Activated gamma-delta T cell (primary cell): ENCODE measurements at places on chromosomes 6 and 20.

- DNase-seq: no peak
Observed at GRCh38 chr20:31580706-31581105, 24.4 kb upstream of the ID1 start.

DNA sequence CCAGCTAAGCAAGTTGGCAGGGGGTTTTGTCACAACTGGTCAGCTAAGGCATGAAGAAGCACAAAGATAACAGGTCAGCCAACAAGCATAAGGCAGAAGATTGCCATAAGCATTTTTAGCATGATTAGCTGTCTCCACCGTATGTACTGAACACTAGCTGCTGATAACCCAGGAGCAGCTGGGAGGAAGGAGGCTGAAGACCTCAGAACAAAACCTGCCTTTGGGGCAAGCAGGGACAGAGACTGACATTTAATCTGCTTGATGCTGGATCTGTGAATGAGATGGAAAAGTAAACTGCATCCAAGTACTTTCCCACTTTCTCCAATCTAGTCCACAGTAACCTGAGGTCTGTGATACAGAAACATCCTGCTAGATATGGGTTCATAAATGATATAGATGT is 353.0 kb upstream of the MAP3K7 start:
- DNase-seq: no peak

DNA sequence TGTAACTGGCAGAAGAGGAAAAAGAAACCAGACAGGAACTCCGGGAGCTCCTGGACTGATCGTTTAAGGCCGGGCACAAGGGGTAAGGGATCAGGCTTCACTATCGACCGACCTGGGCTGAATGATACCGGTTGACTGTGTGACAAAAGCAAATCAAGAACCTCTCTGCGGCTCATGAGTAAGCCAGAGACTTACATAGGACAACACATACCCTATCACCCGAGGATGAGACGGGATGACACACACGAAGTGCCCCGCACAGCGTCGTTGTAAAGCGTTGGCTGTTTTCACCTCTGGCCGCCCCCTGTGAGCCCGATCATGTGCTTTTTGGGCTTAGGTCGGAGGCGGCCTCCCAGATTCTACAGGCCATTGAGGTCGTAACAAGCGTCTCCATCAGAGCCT is 695 bp upstream of the TGIF2 start:
- DNase-seq: peak; percentile 27

DNA sequence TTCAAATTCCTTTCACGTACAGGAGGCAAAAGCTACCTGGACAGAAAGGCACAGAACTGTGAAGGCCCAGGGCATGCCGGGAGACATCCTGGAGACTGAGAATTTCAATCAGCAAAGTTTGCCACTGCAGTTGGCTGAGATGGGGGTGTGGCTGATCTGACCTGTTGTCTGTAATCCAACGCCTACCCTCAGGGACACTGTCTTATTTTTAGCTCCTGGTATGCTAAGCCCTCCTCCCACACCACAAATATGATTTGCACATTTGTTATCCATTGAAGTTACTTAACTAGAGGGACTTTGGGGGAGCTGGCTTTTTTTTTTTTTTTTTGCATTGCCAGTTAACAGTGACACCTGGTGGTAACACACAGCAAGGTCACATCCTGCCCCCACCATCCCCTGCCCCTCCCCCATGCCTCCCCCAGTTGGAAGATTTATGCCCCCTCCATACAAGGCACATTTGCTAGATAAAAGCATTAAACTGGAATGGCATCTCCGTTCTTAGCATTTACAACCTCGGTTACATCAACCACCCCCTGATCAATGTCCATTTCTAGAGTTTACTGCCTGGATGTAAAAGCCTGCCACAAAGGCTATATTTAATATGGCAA is 40.4 kb downstream of the TTI1 start:
- no peak for DNase-seq

DNA sequence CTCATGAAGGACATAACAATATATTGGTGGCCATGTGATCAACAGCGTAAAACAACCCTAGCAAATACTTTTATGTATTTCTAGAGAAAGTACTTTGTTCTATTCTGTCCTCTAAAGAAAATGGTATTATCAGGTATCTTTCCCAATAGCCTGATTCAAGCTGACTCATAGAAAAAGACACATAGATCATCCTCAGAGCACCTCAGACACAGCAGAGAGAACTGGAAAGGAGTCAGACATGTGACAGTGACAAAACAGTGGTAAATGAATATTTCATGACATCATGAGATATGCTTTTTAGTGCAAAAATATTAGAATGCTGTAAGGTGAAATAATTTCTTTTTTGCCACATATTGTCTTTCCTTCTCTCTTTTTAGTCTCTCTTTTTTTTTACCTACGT is 1355.0 kb upstream of the MAP3K7 start:
- no peak for DNase-seq

DNA sequence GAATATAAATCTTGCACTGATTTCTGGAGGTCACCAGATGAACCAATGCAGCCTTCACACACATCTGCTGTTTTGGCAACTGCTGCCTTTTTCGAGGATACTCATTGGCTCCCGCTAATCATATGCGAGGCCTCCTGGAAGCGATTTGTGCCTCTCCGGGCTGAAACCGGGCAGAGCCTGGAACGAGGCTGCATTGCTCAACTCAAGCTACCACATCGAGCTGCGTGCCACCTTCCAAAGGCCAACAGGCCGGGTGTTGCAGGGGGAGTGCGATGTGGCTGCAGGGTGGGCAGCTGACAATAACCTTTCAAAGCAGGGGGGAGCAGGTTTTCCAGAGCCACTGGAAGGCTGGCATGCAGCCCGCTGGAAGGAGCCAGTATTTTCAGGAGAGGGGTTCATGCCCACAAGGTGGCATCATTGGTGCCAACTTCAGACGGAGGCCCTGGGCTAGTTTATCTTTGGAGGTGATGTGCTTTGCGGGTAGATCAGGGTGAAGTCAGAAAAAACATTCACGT is 122.6 kb upstream of the IFNGR1 start:
- no peak for DNase-seq

DNA sequence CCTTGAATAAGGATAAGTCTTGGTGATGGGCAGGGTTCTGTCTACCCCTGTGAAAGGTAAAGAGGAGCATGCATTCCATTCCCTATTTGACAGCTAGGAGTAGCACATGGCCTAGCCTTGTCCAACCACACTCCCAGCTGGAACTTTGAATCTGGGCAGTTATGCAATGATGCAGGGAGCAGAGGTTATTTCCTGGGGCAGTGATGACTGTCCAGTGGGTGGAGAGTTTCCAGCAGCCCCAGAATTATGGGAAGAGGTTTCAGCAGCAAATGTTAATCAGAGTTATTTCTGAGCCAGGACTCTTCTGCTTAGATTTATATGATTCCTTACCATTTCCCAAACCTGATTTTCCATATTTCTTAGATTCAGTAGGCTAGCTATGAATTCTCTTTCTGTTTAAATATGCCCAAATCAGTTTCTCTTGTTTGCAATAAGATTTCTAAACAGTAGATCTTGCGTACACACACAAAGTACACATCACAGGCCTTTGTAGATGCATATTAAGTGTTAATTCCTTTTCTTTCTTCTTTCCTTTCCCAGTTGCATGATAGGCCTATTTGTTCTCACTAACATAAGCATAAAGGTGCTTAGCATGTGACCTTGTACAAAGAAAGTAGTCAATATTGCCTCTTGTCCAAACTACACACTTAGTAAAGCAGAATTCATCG is 17.3 kb upstream of the TXLNB start:
- no peak for DNase-seq

GRCh38 chr6:84877515-84878210 is 113.3 kb upstream of the TBX18 start:
- no peak for DNase-seq

DNA sequence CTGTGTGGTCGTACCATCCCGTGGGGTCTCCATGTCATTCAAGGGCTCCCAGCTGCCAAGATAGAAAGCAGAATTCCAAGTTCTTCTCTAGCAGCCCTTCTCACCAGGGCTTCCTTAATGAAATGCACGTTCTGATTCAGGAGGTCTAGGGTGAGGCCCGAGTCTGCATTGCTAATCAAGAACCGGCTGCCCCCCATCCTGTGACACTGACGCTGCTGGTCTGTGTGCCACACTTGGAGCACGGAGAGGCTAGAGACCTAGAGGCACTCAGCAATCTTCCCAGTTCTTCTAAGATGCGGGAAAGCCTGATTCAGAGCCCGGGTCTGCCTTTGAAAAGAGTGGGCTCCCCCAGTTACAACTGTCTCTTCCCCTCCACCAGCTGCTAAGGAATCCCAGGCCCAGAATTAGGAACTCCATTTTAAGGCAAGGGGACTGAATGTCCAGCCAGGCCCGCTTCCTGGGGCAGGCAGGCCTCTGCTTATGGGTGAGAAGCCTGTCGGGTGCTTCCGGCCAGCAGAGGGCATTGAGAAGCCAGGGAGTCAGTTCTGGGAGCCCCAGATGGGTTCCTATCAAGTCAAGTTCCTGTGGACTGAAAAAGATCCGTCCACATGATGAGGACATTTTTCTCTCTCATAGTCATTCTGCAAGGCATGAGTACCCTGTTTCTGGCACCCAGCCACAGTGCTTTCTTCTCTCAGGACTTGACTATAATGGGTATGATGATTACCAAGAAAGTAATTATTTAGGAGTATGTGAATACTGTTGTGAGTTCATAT is 69.8 kb upstream of the RIN2 start:
- DNase-seq: no peak

DNA sequence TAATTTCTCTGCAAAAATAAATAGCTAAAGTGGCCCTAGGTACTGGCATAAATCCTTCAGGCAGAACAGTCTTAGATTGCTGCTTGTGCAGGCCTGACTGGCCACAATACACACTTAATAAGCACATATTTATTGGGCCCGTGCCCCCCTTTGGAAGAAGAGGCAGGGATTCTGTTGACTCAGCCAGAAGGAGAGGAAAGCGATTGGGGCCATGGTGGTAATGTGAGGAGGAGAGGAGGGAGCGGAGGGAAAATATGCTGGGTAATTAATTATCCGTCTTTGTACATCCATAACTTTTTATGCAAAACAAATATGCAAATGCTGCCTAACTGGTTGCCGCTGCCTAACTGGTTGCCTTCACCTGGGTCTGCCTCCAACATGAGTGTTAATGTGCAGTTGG is 36.2 kb downstream of the CD40 start:
- DNase-seq: no peak

GRCh38 chr6:31765910-31766794 is 3.7 kb downstream of the SAPCD1 start:
- DNase-seq: no peak

DNA sequence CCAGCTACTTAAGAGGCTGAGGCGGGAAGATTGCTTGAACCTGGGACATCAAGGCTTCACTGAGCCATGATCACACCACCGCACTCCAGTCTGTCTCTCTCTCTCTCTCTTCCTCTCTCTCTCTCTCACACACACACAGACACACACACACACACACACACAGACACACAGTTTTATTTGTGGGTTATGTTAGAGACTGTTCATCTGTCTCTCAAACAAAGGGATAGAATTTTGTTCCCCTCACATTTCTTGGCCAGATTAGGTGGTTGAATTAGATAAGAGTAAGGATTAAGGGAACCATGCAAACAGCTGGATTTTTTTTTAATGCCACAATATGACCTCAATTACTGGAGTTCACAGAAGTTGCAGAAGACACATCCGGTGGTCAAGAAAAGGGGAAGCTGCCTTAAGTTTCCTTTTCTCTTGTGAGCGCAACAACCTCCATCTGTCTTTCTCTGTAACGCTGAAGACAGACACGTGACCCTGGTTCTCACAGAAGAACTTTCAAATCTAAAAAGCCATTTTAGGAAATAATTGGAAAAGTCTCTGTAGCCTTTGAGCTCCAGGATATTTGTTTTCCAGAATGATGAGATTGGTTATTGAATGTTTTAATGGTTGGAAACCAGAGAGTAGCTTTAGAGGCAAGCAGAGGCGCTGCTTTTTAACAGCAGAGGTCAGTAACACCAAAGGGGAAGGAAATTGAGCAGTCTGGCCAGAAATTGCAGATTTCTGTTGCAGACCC is 32.9 kb upstream of the LGSN start:
- DNase-seq: no peak

- DNase-seq: no peak
Observed at GRCh38 chr6:33317419-33317668, 200 bp downstream of the ZBTB22 start.

DNA sequence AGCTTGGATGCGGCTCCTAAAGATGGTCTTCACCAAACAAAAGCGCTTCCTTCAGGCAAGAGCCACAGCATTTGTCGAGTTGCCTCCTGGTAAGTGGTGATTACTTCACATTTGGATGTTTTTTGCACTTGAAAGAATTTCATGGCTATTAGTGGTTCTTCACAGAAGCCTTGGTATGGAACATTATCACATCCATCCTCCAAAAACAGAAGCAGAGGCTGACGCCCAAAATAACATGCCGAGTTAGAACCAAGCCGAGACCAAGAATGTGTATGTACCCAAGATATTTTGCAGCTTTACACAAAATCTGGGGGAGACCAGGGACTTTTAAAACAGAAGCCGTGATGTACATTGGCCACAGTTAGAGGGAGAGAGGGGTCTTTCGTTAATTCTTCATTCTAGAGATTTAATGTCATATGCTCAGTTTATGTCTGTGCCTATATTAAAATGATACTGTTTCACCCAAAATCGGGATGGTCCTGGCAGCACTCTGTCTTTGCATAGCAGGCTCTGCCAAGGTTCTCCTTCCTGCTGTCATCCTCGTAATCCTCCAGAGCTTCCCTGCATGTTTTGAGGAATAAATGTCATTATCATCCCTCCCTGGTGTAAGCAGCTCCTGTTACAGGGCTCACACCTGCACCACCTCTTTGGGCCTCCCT is 109.3 kb downstream of the TMEM242 start:
- DNase-seq: no peak

DNA sequence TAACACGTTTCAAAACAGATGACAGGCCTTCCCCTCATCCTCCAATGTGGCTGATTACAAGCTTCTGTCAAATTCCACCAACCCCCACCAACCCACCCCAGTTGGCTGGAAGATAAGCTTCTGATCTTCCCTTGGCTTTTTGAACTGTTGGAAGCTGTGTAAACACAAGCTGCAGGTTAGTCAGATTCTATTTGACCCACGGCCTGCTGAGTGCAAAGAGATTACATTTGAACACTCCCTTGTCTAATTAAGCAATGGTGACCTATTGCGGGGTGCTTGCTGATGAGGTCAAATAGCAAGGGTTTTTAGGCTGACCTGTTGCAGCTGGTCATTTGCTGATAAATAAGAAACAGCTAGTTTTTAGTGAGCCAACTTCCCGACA is 379.7 kb downstream of the BMP2 start:
- no peak for DNase-seq

GRCh38 chr6:16128759-16129622 is at the start of gene MYLIP:
Gene MYLIP, plus strand, starts transcription at chr6:16129086. Its CDS starts 237 bp downstream, at chr6:16129323.
- DNase-seq: peak; percentile 99
